ENCODE measurements at places on chromosomes 3 and 15.

DNA sequence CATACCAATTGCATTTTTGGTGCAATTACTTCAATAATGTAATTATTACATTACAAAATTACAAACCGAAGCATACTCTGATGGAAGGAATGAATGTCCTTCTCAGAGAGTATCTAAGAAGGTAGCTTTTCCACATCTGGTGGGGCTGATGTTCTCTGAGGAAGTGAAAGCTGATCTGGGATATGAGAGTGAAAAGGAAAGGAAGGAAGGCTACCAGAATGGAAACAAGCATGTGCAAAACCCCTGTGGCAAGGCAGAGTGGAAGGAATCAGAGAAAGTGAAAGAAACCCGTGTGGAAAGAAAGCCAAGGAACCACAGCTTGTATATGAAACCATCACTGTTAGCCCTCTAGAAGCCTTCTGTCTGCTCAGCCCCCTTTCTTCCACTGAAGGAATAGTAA lies 35.3 kb upstream of the GOLGA8A start:
- DNase-seq = no peak

GRCh38 chr3:174242311-174243041 lies 616.7 kb upstream of the NAALADL2 start:
- DNase-seq = no peak

DNA sequence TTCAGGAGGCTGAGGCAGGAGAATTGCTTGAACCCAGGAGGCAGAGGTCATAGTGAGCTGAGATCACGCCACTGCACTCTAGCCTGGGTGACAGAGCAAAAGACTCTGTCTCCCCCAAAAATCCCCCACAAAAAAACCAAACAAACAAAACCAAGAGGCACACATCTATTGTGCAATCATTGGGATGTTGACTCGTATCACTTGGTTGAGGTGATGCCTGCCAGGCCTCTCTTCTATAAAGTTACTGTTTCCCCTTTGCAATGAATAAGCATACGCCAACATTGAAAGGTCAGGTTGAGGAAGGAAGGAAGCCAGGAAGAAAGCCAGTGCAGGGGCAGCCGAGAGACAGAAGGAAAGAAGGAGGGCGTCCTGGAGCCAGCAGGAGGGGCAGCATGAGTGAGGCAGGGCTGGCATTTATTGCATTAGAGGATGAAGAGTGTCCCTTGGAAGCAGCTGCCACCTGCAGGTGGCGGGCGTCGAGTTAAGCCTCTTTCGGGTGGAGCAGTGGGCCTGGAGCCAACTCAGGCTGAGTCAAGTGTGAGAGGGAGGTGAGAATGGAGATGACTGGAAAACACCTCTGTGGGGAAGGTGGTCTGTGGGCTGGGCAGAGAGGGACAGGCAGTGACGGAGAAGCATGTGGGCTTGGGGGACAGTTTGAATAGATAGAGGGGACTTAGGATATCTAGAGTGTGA lies 8.3 kb upstream of the CSPG4 start:
- no peak for DNase-seq

DNA sequence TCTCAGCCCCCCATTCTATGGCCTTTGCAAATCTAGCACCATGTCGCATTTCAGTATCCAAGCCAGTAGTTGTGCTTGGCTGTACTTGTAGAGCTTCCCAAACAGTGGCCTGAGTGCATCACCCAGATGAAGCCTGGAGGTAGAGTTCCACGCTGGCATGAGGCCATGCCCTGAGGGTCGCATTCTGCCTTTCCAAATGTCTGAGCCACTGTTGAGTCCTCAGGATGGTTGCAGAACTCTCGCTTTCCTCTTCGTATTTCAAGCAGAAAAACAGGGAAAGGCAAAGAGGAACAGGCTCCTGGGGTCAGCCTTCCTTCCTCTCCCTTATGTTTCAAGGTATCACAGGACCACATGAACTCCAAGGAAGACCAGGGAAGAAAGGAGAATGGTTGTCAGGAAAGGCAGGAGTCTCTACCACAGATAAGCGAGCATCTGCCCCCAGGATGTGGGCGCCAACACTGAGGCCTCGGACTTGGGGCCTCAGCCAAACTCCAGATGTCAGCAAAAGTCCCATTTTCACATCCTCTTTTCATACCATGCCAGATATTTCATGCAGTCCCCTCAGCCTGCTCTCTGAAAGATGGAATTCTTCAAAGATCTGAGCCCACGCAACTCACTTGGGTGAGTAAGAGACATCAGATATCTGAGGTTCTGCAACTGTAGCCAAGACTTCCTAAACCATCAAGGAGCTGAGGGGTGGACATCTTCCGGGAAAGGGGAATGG lies 19.4 kb upstream of the PRR20G start:
- no peak for DNase-seq

GRCh38 chr3:53774414-53774813 lies 71.8 kb downstream of the CHDH start:
- no peak for DNase-seq

DNA sequence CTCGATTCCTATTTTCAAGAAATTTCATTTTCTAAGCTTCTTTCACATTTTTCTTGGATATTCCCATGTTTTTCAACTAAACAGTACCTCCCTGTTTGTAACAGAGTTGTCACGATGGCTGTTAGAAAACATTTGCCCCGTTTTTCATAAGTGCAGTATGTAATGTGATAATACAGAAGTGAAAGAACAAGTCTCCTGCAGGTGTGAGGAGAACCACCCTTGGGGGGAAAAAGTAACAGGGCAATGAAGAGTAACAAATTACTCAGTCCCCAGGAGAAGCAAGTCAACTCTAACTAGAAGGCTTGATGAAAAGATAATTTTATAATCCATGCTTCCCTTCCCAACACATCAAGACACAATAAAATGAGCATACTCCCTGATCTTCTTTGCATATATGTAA lies 493.3 kb downstream of the FOXP1 start:
- DNase-seq = no peak

GRCh38 chr3:62168356-62168755 lies 205.0 kb downstream of the FEZF2 start:
- no peak for DNase-seq

DNA sequence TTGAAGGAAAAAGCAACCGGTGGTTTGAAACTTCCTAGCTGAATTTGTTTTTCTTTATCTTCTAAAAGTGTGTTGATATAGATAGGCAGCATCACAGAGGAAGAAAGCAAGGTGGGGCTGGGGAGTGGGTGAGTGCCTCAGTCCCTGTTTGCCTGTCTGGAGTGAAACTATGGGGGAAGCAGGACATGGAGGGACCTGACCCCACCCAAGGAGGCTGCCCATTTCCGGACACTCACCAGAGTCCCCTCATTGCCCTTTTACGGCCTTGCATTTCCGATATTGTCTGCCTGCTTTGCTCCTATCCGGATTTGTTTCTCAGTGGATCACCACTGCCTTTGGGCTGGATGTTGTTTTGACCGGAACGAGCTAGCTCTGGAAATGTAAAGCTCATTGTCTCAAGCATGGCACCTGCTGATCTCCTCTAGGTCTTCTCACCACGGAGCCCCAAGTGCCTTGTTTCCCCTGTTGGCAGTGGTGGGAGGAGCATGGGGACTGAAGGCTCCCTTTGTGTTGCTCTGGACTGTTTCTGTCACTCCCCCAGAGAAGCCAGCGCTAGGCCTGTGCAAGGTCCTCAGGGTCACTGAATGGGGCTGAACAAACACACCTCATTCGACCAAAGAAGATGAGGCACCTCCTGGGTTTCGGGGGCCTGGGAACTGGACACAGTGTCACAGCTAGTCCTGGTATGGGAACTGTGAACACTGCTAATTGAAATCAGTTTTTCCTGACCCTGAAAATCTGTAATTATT lies 7.0 kb downstream of the CLDN11 start:
- no peak for DNase-seq

- DNase-seq = no peak
Measured at GRCh38 chr3:123684209-123684608, 99.4 kb upstream of the HACD2 start.

DNA sequence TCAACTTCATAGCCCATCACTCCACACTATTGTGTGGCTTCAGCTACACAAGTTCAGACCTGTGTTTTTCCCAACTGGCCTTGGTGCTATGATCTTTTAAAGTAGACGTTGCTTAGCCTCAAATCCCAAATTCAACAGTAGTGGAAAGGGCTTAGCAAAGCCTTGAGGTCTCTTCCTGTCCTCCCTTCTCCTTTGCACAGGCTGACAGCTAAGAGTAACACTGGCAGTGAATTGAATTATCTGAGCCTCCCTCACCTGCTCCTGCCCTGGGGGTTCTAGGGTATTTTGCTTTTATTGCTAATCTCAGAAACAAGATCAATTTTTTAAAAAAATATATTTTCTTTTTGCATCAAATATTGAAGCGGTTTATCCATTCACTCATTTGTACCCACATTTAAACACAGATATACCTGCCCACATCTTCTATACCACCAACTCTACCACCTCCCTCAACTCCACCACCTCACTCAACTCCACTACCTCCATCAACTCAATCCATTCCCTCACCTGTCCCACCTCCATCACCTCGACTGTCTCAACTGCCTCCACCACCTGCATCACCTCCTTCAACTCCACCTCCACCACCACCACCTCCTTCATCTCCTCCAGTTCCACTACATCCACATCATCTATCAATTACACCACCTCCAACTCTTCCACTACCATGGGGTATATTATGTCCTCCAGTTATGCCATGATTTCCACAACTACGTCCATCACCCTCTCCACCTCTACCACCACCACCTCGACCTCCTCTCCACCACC lies 10.1 kb upstream of the FGD5 start:
- no peak for DNase-seq

GRCh38 chr3:8625991-8626390 lies 18.6 kb downstream of the SSUH2 start:
- DNase-seq = no peak

DNA sequence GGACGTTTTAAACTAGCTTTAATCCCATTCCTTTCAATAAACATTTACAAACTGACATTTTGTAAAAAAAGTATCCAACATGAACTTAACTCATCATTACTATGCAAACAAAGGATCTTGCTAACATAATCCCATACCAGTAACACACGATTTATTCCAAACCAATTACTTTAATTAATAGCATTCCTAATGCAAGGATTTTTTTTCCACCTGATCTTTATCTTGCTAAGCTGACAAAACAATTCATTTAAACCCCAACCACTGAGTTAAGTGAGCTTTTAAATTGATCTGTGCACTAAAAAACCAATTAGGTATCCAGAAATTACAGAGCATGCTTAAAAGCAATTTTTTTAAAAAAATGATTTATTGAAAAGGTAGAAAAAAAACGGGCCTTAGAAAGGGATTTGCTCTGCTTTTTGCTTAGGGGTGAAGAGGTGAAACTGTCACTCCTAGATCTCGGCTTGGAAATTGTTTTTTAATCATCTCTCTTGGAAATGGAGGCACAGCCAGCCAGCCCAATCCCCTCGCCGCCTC lies 1.2 kb downstream of the SH3BP5 start:
- DNase-seq = no peak

GRCh38 chr3:159604151-159604581 lies 384.5 kb upstream of the IL12A start:
- no peak for DNase-seq

DNA sequence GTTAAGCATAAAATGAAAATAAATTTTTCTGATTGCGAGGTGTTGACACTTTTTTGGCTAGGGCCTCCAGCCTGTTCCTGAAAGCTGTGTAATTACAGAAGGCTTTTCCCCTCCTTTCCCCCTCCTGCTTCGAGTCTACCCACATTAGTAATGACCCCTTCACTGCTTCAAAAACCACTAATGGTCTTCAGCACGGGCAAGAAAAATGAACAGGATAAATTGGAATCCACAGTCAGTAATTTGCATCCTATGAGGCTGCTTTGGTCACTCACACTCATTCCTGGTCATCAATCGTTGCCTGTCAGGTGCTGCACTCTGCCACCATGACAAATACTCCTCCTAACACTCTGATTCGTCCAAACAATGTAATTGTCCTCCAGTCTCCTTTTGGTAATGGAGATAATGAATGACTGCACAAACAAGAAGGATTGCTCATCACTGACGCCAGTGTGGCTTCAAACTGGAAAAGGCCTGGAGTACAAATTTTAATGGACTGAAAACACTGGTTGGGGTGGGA lies 148.6 kb downstream of the MEIS2 start:
- no peak for DNase-seq

DNA sequence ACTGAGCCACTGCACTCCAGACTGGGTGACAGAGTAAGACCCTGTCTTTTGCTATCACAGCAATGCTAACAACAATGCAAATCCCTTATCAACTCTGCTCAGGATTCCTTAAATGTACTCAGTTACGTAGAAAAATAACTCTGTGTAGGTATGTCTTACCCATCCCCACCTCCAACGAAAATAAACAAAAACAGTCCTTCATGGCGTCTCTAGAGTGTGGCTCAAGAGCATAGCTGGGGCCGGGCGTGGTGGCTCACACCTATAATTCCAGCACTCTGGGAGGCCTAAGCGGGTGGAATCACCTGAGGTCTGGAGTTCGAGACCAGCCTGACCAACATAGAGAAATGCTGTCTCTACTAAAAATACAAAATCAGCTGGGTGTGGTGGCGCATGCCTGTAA lies 13.2 kb upstream of the NCKIPSD start:
- DNase-seq = no peak

- DNase-seq = no peak
Measured at GRCh38 chr3:44915702-44916438, 41.5 kb downstream of the TGM4 start.

DNA sequence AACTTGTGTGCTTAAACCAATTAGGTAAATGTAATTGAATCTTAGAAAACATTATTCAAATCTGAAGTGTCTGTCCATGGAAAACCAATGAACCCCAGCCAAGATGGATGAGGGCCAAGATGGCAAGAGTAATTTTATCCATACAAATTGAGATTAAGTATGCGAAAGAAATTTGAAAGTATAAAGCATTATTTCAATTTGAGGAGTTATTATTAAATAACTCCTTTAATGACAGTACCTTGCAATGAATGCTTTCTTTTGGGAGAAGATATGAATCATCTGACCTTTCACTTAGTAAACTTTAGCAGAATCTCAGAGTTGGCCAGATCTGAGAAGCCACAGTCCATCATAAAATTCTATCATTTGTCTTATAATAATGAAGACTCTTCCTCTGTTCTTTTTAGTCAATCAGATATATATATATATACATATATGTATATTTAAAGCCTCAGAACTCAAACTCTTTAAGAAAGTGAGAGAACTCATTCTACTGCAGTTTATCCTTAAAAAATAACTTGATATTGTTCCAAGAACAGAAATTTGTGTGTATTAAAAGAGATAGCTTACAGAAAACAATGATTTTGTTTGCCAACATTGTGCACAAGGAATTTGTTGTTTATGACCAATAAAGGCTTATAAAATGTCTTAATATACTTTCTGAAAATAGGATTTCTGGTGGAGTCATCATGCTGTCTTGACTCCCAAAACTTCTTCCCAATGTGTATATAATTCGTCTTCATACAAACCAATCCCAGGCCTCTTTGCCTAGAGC lies 434.8 kb upstream of the THBS1 start:
- DNase-seq = no peak

DNA sequence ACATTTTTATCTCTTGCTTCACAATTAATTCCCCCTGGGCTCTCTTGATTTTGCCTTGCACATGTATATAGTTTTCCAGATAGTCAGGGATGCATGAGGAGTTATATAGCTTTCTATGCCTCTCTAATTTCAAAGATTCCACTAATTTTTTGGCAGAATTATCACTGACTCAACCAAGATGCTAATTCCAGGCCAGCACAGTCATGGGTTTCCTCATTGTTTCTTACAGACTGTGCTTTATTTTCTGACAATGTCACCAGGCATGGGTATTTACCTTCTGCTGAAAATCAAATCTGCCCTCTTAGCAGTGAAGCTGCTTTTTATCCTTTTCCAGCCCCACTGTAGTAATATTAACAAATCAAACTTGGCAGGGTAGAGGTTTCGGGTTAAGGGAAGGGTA lies 1520.6 kb upstream of the CADM2 start:
- DNase-seq = no peak

Measured in left renal pelvis (tissue), 4 donors.